Activated T-cell treated with anti-CD3 and anti-CD28 coated beads, Interleukin-2, amount 50 U/mL, for 1 hour (primary cell): ENCODE measurements at places on chromosomes 16 and 17.

DNA sequence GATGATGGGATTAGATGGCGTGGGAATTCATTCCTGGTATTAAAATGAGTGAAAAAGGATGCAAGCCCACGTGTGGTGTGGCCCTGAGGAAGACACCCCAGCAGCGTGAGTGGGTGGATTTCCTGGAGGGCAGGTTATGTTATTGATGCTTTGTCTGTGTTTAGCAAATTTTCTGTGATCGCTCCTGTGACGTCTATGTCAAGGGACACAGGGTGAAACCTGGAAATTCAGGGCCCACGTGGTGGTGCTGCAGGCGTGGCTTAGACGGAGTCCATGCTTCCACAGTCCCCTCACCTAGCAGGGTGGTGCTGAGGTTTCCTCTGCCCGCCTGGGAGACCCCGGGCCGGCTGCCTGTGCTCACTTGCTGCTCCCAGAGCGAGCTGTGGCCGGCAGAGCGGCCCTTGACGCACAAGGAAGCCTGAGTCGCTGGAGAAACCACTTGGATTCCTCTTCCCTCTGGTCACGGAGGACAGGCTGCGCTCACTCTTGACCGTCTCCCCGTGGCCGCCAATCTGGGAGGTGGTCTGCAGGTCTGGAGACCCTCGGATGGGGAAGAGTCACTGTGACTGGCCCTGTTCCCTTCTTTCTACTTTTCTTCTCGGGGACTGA, 23.4 kb downstream of the BAIAP2 start:
- DNase-seq, result no peak

DNA sequence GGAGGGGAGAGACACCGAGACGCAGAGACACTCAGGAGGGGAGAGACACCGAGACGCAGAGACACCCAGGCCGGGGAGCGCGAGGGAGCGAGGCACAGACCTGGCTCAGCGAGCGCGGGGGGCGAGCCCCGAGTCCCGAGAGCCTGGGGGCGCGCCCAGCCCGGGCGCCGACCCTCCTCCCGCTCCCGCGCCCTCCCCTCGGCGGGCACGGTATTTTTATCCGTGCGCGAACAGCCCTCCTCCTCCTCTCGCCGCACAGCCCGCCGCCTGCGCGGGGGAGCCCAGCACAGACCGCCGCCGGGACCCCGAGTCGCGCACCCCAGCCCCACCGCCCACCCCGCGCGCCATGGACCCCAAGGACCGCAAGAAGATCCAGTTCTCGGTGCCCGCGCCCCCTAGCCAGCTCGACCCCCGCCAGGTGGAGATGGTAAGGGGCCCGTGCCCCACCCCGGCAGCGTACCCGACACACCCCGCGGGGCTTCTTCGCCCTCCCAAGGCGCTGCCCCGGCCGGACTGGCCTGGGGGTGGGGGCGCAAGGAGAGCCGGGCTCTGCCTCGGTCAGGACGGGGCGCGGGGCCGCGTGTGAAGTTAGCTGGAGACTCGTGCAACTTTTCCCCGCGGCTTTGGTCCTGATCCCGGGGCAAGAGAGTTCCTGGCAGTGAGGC, 427 bp downstream of the PPP1R1B start:
- DNase-seq, result no peak

DNA sequence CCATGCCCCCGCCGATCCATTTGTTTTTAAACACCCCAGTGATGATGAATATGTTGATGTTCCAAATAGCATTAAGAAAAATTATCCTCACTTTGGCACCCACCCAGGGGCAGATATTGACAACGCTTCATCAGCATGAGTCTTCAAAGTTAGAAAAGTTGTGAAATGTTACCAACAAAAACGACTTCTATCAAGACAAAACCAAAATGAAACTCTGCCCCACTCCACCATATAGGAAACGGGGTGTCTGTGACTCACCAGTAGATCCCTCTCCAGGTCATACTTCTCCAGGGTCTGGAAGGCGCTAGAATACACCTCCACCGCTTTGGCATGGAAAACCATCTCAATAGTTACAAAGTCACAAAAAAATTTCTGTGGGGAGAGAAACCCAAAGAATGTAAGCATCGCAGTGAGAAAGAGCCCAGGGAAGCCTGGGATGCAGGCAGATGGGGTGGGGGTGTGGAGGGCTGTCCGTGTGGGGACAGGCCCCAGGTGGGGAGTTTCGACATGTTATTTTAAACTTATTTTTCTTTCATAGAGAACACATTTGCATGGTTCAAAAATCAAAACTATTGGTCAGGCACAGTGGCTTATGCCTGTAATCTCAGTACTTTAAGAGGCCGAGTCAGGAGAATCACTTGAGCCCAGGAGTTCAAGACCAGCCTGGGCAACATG, 10.2 kb downstream of the CIBAR2 start:
- no peak for DNase-seq

- DNase-seq, result no peak
Measured at GRCh38 chr17:34236281-34236892, 18.7 kb upstream of the CCL2 start.

DNA sequence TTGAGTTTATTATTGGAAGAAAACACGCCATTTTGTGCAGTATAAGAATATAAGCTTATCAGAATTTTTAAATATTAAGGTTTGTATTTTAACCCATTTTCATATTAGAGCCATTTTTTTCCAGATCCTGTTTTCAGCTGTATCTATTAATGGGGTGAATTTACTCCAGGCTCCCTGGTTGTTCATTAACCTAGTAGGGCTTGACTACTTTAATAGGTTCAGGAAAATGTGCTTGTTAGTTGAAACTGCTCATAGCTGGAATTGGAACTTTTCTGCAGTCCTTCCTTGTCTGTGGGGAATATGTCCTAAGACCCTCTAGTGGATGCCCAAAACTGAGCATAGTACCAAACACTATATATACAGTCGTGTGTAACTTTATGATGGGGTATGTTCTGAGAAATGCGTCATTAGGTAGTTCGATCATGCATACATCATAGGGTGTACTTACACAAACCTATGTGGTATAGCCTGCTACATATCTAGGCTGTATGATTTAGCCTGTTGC, 28.0 kb downstream of the NFAT5 start:
- DNase-seq, result no peak

- DNase-seq, result no peak
Measured at GRCh38 chr17:48882272-48882671, 10.3 kb upstream of the ATP5MC1 start.

- no peak for DNase-seq
Measured at GRCh38 chr17:6429266-6429665, 5.7 kb downstream of the AIPL1 start.

GRCh38 chr17:69492410-69493071, 78.0 kb downstream of the MAP2K6 start:
- DNase-seq, result no peak
